Foreskin melanocyte (primary cell): ENCODE measurements at places on chromosomes 6 and 20.

GRCh38 chr6:157520596-157521361, 139.8 kb downstream of the ZDHHC14 start:
- DNase-seq = no peak

DNA sequence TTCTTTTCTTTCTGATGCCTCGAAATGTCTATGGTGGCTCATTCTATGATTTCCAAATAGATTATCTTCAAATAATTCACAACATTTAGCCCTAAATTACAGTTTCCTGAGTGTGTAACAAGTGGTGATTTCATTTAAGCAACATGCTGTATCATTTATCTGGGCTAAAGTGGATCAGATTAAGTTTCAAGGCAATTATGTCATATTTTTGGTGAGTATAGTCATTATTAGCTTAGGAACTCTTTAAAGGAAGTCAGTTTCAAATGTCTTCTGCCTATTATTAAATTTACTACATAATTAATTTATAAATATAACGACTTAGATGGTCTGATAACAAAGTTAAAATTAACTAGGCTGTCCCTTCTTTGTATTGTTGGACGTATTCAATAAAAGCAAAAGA, 847.9 kb upstream of the FLRT3 start:
- no peak for DNase-seq

- no peak for DNase-seq
These were observed 16.2 kb upstream of the C6orf118 start for GRCh38 chr6:165325609-165326008.

GRCh38 chr6:56450376-56450775, 192.3 kb downstream of the DST start:
- no peak for DNase-seq

GRCh38 chr20:38350879-38351775, 4.8 kb downstream of the LBP start:
- DNase-seq = no peak

GRCh38 chr6:145713773-145714172, 21.5 kb downstream of the EPM2A start:
- no peak for DNase-seq

DNA sequence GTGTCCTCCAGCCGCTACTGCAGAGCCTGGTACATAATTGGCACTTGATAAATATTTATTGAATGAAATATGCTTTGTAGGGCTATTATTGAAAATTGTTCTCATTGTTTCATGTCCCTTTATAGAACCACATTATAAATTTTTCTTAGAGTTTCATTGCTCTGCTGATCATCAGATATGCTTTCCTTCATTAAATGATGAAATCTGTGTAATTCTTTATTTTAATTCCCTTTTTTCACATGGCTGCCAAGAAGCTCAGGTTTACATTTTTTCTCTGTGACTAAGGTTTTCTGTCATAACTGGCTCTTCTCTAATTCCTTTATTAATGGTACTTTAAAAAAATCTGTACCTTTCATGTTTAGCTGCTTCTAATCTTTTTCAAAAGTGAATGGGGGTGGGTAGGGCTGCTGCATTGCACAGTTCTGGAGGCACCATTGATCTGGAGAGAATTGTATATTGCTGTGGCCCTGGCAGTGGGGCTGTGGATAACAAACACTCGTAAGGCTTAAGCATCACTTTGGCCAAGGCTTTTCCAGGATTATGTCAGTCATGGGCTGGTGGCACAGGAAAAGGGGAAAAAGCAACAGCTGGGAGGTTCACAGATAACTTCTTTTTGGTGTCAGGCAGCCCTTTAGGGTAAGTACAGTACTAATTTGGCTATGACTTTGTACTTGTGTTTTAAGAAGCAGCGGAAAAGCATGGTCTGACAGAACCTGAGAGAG, 43.8 kb downstream of the ARFGEF2 start:
- DNase-seq = no peak

DNA sequence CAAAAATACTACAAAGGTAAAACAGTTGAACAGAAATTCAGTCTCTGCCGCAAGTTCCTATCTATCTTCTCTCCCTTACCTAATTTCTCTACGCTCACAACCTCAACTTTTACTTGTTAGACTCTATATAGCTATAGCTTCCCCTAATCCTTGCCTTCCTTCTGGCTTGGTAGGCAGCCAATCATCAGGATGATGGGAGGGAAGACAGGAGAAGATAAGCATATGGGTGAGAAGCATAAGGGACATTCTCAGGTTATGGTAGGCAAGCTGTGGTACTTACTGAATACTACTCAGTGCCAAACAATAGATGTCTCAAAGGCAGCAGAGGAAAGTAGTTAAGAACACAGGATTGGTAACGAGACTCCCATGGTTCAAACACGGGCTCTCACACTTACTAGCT, 7.8 kb downstream of the CCNC start:
- DNase-seq = no peak

GRCh38 chr6:17812311-17812710, 105.6 kb upstream of the NUP153 start:
- no peak for DNase-seq

GRCh38 chr20:38059832-38060231, 26.3 kb downstream of the RPRD1B start:
- no peak for DNase-seq

GRCh38 chr20:46548688-46549087, 1.8 kb downstream of the OCSTAMP start:
- DNase-seq = no peak

DNA sequence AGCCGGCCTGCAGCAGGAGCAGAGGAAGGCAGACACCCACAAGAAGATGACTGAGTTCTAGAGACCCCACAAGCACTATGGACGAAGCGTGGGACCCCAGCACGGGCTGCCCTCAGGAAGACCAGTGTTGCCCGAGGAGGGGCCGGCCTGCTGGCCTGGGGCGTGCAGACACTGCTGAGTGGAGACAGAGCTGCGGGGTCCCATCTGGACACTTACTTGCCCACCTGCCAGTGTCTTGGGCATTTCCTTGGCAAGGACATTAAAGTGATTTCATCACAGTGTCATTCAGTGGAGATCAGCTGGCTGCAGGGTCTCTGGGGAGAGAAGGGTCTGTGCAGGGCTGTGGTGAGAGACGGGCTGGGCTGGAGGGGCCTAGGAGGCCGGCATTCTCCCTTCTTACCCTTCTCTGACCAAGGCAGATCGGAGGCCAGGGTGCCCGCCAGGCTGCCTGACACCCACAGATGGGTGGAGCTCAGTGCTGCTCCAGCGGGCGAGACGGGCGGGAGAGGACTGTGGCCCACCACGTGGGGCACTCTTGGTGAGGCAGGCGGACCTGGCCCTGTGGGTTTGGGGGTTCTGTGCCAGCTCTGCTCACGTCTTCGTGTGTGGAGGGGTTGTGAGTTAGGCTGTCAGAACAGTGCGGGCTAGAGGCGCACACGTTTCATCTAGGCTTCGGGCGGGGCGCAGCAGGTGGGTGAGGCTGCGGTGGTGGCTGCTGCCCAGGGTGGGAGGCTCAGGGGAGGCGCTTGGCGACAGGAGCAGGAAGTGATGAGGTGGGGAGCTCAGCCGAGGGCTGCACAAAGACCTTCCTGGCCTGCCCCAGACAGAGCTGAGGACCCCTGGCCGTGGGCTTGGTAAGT, at the start of gene LIME1:
Gene LIME1 (plus strand): TSS at position 806 of the 860 bp plus-strand sequence. CDS start 886 bp downstream, outside the sequence.
- no peak for DNase-seq

DNA sequence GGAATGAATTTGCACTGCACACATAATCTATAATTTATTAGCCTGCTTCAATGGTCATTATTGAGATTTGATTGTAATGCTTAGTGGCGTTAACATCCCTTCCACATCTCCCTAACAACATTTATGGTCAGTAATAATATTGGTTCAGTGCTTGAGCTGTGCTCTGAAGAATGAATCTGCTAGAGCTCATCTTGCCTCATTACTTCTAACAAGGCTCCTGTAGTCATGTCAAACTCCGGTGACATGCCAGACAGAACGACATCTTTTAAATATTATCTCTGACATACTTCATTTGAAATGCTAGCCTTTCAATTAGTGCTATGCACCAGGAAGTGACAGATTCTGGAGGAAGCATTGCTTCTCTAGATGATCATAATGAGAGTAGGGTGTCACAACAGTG, 240.3 kb upstream of the BTBD3 start:
- DNase-seq = no peak

DNA sequence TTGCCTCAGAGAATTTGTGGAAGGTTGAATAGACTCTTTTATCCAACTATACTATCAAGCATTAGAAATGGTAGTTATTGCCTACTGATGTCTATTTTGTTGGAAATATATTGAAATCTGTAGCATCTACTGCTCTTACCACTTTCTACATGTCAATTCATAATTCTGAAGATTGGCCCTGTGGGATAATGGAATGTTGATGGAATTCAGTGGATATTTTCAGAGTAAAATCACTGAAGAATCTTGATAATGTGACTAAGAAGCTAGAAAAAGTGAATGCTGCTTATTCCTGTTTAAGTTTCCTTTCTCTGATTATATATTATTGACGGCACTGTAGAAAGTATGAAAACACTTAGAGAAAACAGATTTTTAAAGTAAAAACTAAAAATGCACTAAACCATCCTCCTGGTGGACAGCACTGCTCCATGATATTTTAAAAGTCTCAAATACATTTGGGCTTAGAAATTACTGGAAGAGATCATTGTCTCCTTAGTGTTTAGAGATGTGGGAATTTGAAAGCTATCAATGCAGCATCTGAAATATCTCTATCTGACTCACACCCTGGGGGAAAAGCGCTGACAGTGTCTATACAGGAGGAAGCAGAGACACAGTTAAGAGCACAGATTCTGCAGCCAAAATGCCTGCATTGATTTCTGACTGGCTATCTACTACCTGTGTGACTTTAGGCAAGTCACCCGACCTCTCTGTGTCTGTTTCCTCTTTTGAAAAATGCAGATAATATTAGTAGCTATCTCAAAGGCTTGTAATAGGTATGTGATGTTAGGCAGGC, 37.9 kb upstream of the RCAN2 start:
- no peak for DNase-seq

GRCh38 chr6:123810948-123811347, 7.3 kb downstream of the NKAIN2 start:
- no peak for DNase-seq

- DNase-seq = no peak
These were observed 53.4 kb upstream of the GCM1 start for GRCh38 chr6:53202052-53202451.
